ENCODE measurements at places on chromosomes 1 and 21.

DNA sequence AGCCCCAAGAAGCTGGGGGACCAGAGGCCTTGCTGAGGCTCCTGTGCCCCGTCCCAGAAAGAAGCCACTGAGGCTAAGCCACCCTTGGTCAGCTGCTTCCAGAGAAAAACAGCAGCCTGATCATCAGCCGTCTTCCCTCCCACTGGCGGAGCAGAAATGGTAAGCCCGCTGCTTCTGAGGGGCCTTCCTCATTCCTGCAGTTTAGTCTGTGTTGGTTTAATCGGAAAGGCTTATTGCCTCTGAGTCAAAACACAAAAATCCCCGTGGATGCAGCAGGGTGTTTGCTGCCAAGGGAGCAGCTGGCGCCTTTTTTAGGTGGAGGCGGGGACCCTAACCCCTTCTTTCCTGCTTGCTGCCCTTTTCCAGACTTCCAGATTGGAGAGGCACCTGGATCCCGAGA is 33.9 kb downstream of the SPSB1 start:
- peak; percentile 73 for DNase-seq

DNA sequence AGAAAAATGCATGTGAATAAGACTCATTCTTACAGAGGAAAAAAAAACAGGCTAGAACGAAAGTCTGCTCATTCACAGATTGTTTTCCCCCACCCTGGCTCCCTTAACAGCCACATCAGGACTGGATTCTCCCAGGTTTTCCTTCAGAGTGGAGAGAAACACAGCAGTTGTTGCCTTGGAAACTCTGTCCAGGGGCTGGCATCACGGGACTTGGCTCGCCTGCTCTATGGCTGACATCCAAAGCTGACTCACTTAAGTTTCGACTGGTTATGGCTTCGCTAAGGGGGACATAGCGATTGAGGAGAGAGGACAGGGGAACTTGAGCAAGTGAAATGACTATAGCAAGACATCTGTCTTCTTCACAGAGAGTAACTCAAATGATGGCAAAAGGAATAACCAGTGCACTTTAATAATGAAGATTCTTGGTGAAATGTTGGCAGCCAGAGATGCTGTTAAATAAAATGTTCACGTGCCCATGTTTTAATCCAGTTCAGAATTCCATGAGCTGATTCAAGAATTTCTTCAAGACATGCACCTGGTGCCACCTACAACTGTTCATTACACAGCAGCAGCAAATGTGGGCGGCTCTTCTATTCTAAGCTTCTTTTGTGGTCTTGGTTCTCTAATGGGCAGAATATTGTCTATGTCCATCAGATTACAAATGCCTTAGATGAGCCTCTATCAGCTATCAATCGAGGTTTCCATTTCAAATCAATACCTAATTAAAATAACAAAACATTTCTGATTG is 21.8 kb downstream of the MIS18A start:
- DNase-seq, result peak; percentile 93

GRCh38 chr1:201660931-201661822 is 122.2 kb downstream of the NAV1 start:
- DNase-seq, result no peak

DNA sequence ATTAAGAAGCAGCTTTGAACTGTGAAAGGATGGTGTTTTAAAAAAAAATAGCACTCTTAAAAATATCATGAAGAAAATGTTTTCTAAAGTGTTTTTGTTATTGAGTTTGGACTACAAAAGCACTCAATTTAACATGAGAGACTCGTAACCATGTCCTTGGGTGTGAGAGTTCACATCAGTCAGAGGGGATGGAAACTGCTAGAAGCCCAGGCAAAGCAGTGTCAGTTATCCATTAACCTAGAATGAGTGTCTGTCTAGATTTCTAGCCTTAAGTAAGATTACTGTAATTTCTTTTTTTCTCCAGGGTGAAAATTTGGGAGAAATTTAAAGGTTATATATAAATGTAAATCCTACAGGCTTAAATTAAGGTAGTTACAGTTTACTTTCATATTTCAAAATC is 31.7 kb downstream of the SLC5A9 start:
- DNase-seq, result no peak

- no peak for DNase-seq
Measured at GRCh38 chr1:38243106-38243505, 196.5 kb upstream of the POU3F1 start.

GRCh38 chr1:217009376-217009775 is 286.1 kb upstream of the ESRRG start:
- DNase-seq, result no peak

DNA sequence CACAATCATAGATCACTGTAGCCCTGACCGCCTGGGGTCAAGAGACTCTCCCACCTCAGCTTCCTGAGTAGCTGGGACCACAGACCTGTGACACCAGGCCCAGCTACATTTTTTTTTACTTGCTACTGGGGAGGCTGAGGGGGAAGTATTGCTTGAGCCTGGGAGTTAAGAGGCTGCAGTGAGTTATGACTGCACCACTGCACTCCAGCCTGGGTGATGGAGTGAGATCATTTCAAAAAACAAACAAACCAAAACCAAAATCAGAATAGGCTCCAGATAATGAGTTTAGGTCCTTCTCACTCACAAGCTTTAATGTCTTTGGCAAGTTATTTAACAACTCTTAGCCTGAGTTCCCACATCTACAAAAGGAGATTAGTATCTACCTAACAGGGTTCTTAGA is 22.8 kb downstream of the WDR26 start:
- DNase-seq, result no peak

DNA sequence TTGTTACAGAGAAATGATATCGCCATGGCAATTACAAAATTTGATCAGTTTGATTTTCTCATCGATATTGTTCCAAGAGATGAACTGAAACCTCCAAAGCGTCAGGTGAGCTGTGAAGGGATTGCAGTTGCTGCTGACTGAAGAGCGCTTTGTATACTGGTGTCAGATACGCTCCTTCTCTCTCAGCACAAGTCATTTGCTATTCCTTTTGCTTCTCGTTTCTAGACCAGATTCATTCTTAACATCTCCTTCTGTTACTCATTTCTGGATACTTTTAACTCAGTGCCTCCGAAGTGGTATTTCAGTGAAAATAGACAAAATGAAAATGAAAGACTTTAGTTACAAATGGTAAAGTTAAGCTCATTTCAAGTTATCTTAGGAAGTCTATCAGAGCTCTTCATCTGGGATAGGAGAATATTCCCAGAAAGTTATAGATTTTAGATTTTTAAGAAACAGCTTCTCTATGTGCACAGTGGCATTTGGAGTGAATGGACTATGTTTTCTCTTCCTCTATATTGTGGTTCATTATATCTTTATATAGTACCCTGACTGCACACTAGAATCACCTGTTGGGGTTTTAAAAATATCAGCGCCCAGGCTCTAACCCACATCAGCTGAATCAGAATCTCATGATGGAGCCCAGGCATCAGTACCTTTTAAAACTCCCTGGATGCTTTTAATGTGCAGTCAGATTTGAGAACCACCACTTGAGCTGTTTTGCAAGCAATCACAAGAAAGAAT is 30.3 kb upstream of the KCNQ4 start:
- DNase-seq, result no peak

DNA sequence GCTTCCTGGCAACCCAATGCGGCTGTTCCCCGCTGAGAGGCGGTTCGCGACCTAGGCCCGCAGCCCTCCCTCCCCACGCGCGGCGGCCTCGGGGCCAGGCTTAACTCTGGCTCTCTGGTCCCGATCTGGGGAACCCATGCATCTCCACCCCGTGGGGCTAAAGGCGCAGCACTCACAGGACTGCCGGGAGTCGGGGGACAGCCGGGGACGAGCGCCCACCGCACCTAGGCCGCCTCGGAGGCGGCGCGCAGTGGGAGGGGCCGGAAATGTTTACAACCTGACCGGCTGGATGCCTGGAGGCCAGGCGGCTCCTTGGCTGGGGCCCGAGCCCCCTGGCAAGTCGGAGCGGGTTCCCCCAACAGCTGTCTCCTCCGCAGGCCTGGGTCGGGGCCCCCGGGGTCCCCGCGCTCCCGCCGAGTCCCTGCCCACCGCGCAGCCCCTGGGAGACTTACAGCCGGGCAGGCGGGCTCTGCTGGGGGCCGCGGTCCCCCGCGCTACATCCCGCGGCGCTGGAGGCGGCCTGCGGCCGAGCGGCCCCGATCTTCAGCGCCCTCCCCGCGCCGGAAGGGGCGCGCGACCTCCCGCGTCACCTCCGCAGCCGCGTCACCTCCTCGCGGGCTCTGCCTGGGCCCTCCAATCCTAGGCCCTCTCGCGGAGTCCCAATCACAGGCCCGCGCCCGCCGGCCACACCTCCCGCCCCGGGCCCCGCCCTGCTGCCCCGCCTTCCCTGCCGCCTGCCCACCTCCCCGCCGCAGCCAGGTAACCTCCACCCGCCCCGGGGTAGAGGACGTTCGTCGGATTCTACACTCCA is at the start of gene ADIPOR1:
TSS of gene ADIPOR1 (minus strand) at position 580 of the 811 bp plus-strand sequence. CDS start 7,242 bp downstream, outside the sequence.
- peak; percentile 83 for DNase-seq

DNA sequence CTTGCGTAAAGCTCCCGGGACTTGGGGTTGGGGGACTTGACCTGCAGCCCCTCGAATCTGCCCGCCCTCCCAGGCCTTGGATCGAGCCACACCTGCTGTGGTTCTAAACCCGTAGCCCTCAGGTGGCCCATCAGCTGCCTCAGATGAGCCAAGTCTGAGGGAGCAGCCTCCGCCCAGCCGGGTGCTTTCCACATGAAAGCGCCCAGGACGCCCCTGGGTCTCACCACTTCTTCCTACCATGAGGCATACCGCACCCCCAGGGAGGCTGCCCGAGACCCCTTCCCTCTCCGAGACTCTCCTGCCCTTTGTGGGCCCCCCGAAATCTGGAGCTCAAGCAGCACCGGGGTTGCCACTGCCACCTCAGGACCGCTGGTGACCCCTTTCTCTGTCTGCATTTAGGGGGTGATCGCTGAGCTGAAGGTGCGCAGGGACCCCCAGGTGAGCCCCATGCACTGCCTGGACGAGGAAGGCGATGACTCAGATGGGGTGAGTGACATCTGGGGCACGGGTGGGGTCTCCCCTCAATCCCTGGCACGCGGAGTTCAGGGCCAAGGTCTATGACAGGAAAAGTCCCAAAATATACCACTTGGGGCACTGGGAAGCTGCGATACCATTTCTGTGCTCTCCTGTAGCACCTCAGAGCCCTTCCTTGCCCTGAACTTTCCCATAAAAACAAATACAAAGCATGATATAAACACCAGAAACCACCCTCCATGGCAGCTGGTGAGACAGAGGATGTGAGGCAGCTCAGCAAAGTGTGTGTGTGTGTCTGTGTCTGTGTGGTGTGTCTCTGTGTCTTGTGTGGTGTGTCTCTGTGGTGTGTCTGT is 68.5 kb downstream of the SLC19A1 start:
- no peak for DNase-seq

- DNase-seq, result no peak
Measured at GRCh38 chr1:183845681-183846080, 40.8 kb downstream of the RGL1 start.

DNA sequence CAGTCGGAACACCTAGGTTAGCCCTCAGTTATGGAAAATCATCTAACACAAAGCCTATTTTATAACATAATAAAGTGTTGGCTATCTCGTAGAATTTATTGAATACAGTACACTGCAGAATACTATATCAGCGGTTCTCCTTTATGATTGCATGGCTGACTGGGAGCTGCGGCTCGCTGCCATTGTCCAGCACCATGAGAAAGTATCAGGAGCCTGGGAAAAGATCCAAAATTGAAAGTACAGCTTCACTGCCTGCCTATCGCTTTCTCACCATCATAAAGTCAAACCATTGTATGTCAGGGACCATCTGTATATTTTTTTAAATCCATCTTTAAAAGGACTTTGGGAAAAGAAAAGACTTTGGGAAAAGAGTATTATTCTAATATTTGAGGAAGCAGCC is 111.9 kb upstream of the RAVER2 start:
- peak; percentile 23 for DNase-seq

GRCh38 chr1:10143961-10144485 is 66.3 kb upstream of the KIF1B start:
- no peak for DNase-seq

DNA sequence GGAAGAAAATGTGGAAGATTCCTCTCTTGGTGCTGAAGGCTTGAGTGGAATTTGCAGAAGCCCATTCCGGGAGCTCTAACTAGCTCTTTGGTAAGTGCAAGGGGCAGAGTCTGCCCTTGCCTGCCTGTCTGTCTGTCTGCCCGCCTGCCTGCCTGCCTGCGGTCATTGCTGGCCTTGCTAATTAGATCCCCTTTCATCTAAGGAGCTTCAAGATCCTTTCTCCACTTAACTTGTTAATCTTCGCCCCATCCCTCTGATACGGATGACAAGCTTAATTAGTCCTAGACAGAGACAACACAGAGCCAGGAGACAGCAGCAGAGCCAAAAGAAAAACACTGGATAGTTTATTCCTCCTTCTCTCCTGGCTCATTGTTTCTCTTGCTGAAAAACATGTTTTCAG is 80.2 kb upstream of the GADD45A start:
- no peak for DNase-seq

GRCh38 chr1:240687820-240688219 is 75.9 kb upstream of the GREM2 start:
- DNase-seq, result no peak

DNA sequence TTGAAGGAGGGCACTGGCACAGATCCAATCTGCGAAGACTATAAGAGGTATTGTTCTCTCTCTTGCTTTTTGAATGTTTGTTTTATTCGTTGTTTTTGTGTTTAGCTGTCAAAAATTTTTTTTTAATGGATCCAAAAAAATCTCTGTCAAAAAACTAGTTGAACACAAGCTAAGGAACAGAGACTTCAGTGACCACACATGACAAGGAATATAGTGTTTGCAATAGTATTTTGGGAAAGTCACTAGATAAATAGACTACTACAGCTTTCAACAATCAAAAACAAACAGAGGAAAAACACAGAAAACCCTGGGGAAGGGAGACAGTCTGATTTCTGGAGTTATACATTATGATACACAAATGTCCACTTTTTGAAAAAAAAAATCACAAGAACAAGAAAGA is 36.9 kb upstream of the COA6 start:
- DNase-seq, result no peak

DNA sequence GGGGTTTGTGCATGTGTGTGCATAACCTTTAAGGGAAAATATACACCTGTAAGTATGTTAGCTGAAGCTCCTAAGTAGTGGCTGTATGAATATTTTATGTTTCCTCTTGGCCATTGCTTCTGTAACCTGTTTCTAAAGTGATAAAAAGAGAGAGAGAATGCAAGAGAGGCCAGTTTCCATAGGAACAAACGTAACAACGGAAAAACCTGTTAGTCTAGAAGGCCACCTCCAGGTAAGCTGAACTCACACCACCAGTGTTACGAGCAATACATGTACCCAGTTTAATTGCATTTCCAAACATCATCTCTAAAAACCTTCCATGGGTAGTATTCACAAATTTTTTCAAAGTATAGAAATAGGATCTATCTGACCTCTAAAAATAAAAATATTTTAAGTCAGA is 63.1 kb downstream of the PLPPR4 start:
- no peak for DNase-seq

- no peak for DNase-seq
Measured at GRCh38 chr1:211948377-211948776, 87.0 kb downstream of the INTS7 start.

Measured in astrocyte of the spinal cord (primary cell).